ENCODE measurements at places on chromosomes 5 and 9. TPM values are rescaled to one million over a fixed set of nuclear protein-coding genes. Genes with fewer than 3 reads are reported as not detected.

DNA sequence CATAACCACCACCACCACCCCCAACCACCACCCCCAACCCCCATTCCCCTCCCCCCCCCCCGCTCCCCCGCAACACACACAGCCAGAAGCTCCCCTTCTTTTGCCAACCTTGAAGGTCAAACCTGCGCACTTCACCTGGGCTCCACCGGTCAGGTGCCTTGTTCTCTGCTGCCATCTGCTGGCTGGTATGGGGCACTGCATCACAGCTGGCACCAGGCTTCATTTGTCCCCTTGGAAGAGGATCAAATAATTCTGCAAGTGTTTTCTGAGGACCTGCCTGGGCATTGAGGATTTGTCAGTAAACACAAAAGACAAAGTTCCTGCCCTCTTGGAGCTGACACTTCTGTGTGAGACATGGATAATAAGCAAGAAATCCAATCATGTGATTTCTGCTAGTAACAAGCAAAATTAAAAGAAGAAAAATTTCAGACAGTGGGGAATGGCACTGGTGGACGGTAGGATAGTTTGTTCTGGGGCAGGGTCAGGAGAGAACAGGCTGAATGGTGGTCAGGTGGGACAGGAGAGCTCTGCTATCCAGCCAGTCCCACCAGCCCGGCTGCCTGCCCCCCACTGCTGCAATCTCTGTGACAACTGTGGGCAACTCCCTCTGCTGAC, 55.6 kb upstream of the LMX1B start:
- DNase-seq = peak; percentile 15

DNA sequence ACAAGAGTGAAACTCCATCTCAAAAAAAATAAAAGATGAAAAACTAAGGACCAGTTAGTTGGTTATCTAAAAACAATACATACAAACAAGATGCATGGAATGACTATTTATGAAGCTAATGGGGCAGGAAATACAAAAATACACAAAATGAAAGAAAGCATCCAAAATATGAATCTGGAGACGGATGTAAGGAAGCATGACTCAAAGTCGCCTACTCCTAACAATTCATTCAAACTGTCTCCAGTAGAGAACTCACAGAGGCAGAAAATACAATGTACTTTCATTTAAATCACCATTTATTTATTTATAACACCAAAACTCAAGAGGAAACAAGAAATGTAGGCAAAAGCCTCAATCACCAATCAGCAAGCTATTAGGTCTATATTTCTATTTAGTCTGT, 68.4 kb downstream of the SCAI start:
- peak; percentile 4 for DNase-seq

GRCh38 chr9:115520646-115521045, 402.7 kb upstream of the TNC start:
- DNase-seq = no peak

GRCh38 chr9:83315649-83316048, 222.6 kb downstream of the FRMD3 start:
- DNase-seq = no peak

GRCh38 chr9:131657456-131657855, 82.4 kb downstream of the RAPGEF1 start:
- no peak for DNase-seq

HSPB3 gene
- 32.5 TPM for total RNA-seq

DNA sequence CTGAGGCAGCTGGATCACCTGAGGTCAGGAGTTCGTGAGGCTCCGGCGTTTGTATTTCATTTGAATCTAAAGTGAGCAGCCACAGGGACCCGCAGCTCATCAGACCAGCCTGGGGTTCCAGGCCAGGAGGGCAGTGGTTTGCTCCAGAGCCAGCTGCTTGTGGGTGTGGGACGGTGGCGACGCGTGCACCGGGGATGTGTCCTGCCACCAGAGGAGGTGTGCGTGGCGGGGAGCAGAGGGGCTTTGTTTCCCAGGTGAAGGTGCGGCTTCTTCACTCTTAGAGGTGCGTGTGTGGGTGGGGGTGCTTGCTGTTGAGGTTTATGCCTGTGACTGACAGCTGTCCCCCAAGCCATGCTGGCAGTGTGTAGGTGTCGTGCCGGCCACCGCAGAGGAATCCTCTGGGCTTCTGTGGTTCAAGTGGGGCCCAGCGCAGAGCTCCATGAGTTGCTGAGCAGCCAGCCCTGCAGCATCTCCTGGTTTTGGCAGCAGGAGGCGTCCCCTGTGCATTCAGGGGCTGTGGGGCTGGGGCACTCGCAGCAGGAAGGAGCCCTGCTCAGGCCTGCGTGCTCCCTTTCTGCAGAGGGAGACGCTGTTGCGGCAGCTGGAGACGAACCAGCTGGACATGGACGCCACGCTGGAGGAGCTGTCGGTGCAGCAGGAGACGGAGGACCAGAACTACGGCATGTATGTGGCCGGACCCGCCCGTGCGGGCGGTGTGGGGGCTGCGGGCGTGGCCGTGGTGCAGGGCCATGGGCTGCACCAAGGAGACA, 6.9 kb upstream of the AJM1 start:
- no peak for DNase-seq

DNA sequence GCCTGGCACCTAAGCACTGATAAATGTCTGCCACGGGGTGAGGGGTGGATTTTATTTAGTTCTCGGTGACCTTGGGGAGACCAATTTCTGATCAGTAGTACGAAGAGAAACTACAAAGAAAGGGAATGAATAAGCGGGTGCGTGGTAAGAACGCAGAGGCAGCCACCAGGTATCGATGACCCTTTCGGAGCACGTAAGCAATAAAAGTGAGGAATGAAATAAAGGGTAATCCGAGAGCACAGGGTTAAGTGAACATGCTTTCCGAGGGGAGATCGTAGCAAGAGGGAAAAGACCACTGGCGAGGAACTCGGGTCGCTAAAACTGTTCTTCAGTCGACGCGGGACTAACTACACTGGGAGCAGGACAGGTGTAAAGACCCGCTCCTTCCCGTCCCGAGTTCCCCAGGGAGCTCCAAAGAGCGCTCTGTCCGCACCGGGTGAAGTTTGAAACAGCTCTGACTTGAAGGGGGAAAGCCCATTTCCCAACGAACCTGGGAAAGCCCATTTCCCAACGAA, 1.1 kb downstream of the ELOVL7 start:
- DNase-seq = no peak

- peak; percentile 42 for DNase-seq
These were observed 13.4 kb upstream of the JADE2 start for GRCh38 chr5:134511796-134512660.

DNA sequence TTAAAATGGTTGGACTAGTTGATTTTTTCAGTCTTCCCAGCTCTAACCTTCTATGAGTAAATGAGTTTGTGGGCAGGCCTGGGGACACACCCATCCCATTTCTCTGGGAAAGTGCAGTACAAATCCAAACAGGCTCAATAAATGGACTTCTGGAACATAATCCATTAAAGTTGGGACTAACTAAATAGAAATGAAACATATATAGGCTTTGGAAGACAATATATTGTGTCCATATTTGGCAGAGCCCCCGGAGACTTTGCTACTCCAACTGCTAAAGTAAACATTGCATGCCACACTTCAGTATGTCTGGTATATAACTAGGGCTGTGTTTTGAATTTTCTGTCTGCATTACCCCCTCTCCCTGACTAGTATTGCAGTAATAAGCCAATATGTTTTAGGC, 191.4 kb upstream of the DAB2 start:
- no peak for DNase-seq

DNA sequence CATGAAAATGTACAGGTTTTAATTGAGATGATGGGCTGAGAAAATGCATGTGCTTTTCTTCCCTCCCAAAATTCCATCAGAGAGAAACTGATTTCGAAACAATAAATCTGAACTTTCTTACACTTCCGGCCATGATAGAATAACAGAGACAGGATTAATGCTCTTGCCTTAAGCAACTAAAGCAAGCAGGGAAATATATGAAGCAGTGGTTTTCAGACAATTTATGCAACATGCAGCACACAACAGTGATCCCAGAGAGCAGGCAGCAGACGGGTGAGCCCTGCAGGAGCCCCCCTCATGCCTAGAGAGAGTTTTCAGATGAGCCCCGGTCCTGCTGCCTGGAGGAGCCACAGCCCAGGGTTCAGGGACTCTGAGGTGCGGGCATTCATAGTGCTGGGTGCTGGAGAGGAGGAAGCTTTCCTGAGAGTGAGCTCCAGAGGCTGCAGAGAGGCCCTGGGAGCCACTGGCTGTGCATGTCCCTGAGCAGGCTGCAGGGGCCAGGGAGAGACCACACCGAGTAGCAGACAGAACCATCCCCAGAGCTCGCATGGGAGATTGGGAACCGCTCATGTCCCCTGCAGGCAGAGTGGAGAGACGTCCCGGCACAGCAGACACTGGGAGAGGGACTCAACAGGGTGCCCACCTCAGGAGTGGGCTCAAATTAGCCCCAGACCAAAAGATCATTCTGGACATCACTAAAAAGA, 143.5 kb downstream of the OLFM1 start:
- no peak for DNase-seq

GRCh38 chr5:55570026-55570425, 35.3 kb upstream of the PLPP1 start:
- DNase-seq = no peak

ZNF484 gene
- 9.6 TPM for total RNA-seq

DNA sequence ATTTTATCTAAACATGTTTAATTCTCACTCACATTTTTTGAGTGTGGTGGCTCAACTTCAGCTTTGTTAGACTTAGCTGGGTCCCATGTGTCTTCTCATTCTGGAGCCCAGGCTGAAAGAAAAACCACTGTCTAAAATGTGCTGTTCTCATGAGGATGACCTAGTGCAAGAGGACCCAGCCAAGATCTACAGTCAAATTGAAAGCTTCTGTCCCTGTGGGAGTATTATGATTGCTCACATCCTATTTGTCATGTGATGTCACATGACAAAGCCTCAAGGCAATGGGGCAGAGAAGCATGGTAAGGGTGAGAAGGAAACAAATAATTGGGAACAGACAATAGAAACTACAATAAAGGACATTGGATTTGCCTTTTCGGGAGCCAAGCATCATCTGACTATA, 113.4 kb upstream of the ASTN2 start:
- no peak for DNase-seq

PLPP7 gene
- total RNA-seq = not detected

PCDHGC5 gene
- total RNA-seq = not detected

DNA sequence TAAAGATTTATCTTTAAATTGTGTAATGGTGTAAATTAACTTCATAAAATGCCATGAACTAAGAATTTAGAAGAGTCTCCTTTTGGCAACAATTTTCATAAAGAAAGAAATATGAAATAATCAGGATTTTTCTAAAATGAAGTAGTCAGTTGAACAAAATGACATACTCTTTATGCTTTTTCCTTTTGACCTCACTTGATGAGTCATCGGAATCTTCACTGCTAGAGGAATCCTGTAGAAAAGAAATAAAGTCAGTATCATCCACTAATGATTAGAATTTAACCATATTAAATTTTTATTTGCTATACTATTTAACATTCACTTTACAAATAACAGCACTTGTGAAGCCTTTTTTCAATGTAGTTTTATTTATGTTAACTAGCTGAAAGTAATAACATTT, 26.1 kb downstream of the CHD1 start:
- DNase-seq = no peak

- no peak for DNase-seq
These were observed 51.9 kb upstream of the UBAC1 start for GRCh38 chr9:136013116-136013515.

- DNase-seq = peak; percentile 77
These were observed 42.1 kb upstream of the GPR21 start for GRCh38 chr9:122991370-122991830.

- DNase-seq = no peak
These were observed 87.9 kb upstream of the IFNK start for GRCh38 chr9:27436234-27436633.

GRCh38 chr9:123941524-123942070, 11.7 kb upstream of the DENND1A start:
- DNase-seq = no peak

GRCh38 chr5:141758310-141758998, 76.4 kb upstream of the ARAP3 start:
- no peak for DNase-seq

- no peak for DNase-seq
These were observed 210.1 kb upstream of the SLC24A2 start for GRCh38 chr9:19998823-19999455.

DNA sequence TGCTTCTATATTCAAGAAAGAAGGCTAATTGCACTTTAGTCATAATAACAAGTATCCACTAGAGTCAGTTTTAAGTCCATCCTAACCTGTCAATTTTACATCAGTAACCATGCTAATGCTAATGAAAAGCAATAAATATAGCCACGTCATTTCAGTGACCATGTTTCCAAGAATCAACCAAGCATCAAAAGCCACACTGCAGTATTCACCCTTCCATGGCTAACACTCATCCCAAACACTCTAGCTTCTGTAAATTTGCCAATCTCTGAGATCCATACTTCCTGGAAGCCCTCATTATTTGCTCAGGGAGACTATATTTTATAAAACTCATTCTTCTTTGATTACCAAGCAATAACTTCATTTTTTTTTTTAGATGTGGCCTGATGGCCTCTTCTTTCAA, 712.0 kb downstream of the CETN3 start:
- no peak for DNase-seq

DNA sequence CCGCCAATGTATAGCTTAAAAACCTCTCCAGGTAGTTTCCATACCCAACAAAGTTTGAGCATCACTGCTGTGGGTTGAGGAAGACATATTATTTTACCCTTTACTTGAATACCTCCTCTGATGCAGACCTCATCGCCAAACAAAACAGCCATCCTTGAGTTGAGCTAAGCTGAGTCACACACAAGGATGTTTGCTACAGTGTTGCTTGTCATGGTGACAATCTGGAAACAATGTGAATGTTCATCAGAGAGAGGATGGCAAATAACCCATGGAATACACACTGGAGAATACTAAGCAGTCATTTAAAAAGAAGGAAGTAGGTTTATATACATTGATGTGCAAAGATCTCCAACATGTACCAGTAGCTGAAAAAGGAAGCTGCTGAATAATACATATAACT, 41.1 kb upstream of the TCF7 start:
- DNase-seq = no peak

SPINK7 gene
- not detected for total RNA-seq

Measured in SJSA1 (cell line).